CD8-positive, alpha-beta memory T cell (primary cell): ENCODE measurements at places on chromosomes 12 and 14. TPM values are rescaled to one million over a fixed set of nuclear protein-coding genes. Genes with fewer than 3 reads are reported as not detected.
A peak's percentile ranks its signal among the peaks of the same experiment; 100 is the strongest.

- no peaks in the 10 kb centered on the region for H3K27me3 ChIP-seq
- no peak overlapping the region for H3K4me3 ChIP-seq
Measured at GRCh38 chr12:4643747-4644146, 5.1 kb downstream of the AKAP3 start.

DNA sequence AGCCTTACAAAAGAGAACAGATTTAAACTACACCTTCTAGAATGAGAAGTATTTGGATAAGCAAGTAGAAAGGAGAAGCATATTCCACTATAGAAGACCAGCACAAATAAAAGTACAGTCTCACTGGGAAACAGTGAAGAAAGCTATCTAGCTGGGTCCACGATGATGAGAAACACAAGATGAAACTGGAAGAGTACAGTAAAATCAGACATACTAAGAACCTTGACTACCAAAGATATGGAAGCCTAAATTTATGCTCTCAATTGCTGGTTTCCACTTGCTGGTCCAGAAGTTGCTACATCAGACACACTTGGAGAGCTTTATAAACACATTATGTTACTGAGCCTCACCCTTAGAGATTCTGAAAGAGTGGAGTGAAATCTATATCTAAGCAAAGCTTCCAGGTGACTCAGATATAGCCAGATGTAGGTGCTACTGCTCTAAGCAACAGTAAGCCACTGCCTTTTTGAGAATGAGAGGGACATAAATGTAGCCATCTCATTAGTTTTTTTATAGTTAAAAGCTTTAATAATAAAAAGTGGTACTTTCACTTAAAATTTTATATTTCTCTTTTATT is 96.3 kb upstream of the BBS10 start:
- H3K4me3 ChIP-seq: no peak overlapping the region
- H3K4me1 ChIP-seq: peaks cover 4% of the 10 kb centered on the region
- H3K27me3 ChIP-seq: no peaks in the 10 kb centered on the region
- H3K27ac ChIP-seq: no peak overlapping the region

DNA sequence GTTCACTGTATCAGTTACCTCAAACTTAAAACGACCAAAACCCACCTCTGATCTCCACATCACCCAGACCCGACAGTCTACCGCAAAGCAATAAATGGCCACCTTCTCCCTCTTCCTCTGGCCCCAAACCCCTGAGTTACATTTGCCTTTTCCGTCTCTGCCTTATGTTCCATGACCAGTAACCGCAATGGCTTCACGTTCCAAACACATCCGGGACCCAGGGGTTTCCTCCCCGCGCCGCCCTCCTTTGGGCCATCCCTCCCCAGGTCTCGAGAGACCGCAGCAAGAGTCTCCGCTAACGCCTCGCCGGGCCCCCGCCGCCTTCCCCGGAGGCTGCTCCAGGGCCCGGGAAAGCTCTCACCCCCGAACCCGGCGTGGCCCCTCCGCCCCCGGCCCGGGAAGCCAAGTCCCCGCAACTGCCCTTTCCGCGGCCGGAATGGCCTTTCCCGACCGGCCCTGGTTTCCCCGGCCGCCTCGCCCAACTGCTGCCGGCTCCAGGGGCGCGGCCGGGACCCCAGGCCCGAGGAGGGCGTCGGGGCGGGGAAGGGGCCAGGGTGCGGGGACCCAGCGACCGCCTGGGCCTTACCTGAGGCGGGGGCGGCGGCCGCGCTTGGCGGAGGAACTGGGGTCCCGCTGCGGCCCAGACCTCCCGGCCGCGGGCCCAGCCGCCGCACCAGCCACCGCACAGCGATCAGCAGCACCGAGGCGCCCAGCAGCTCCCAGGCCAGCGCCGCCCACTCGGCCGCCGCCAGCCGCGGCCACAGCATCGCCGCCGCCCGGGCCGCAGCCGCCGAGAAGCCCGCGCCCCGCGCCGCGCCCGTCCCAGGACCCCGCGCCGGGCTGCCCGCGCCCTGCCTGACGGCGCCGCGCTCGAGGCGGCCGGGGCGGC is at the start of gene ANKLE2:
Gene ANKLE2 (minus strand): TSS at position 801 of the 889 bp plus-strand sequence. CDS start 34 bp downstream, at position 767.
- DNase-seq: peak; percentile 57
- H3K4me3 ChIP-seq: peak within 1 kb of the TSS; percentile 92
- peak within 1 kb of the TSS; percentile 79 for H3K27ac ChIP-seq
- peaks cover 3% of the 10 kb centered on the region for H3K36me3 ChIP-seq
- H3K4me1 ChIP-seq: peaks cover 20% of the 10 kb centered on the region

DNA sequence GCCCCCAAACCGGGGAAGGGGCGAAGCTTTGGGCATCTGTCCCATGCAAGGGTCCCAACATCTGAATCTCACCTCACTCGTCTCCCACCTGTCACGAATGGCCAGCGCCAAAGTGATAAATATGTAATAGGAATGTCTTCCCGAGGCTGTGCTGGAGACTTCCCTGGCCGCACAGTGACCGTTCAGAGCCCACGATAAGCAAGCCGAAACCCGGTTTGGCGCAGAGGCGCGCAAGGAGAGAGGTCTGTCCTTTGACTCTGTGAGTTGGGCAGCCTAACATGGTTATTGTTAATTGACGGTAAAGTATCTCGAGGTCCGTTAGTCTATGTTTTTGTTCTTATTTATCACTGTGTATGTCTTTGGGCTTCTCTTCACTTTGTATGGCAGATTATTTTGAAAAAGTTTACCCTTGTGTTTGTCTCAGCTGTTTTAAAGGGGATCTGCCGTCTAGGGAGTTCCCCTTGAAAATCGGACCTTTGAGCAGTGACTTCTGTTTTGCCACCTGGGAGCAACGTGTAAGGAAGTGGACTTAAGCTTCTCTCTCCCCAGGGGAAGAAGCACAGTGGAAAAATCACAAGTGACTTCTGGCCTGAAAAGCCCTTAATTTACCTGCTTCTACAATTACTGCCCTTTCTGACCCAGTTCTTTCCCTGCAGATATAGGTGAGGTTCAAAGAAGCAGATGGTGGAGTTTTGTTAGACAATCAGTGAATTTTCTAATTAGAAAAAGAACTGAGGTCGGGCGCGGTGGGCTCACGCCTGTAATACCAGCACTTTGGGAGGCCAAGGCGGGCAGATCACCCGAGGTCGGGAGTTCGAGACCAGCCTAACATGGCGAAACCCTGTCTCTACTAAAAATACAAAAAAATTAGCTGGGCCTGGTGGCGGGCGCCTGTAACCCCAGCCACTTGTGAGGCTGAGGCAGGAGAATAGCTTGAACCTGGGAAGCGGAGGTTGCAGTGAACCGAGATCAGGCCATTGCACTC is 1.1 kb upstream of the TM9SF1 start:
- no peak for DNase-seq
- H3K36me3 ChIP-seq: peaks cover 16% of the 10 kb centered on the region
- peak overlapping the region; percentile 100 for H3K27ac ChIP-seq
- peak overlapping the region; percentile 91 for H3K4me3 ChIP-seq
- no peaks in the 10 kb centered on the region for H3K27me3 ChIP-seq

- no peak for DNase-seq
- H3K4me1 ChIP-seq: peaks cover 52% of the 10 kb centered on the region
- H3K27ac ChIP-seq: no peak overlapping the region
- no peaks in the 10 kb centered on the region for H3K27me3 ChIP-seq
- no peak overlapping the region for H3K4me3 ChIP-seq
Measured at GRCh38 chr12:113093409-113094101, 37.0 kb downstream of the DTX1 start.

DNA sequence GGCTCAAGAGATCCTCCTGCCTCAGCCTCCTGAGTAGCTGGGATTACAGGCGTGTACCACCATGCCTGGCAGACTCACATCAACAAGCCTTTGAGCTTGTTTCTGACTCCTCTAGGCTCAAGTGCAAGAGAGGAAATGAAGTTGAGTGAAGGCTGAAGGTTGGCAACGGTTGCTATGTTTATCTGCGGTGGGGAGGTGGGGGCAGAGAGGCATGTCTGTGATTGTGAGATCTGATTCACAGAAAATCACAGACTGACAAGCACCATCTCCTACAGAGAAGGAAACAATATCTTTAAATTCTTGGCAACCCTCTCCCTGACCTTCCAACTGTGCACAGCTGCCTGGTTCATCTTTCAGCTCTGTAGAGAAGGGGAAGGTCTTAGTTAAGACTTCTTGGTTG is 22.1 kb upstream of the NINJ2 start:
- peaks cover 33% of the 10 kb centered on the region for H3K4me1 ChIP-seq
- peak; percentile 73 for DNase-seq
- H3K4me3 ChIP-seq: no peak overlapping the region

DNA sequence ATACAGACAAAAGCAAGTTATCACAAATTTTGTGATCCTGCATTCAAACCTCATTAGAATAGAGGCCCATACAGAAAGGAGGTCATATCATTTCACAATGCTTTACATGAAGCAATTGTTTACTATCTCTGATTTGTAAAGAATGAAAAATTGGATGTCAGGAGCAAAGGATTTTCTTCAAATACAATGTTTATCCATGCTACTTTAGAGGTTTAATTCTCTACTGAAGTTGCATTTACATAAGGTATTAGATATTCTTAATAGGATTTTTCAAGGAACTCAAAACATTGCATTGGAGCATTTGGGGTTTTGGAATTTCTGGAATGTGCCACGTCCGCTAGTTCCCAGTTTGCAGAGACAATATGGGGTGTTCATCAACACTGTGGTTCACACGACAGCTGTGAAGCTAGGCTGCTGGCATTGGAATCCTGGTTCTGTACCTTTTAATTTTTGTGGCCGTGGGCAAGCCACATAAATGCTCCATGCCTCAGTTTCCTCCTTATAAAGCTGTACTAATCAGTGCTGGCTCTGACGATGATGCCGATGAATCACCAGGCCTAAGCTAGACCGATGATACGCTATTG is 174.8 kb downstream of the APAF1 start:
- H3K4me3 ChIP-seq: no peak overlapping the region
- no peaks in the 10 kb centered on the region for H3K4me1 ChIP-seq
- no peak for DNase-seq
- H3K27ac ChIP-seq: no peak overlapping the region

- no peaks in the 10 kb centered on the region for H3K36me3 ChIP-seq
- H3K4me1 ChIP-seq: no peaks in the 10 kb centered on the region
- H3K27me3 ChIP-seq: no peaks in the 10 kb centered on the region
- no peak for DNase-seq
- H3K4me3 ChIP-seq: no peak overlapping the region
Measured at GRCh38 chr12:125089626-125090025, 24.4 kb downstream of the AACS start.

DNA sequence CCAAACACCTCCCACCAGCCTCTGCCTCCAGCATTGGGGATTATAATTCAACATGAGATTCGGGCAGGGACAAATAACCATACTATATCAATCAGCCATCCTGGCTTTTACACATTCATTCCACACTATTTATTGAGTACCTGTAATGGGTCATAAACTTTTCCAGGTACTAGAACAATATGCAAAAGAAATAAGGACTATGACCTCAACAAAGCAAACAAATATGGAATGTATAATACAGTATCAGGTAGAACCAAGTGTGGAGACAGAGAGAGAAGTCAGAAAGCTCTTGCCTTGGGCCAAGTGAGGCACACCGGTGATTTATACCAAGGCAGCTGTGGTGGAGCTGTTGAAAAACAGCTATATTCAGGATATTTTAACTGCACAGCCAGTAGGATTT is 116.3 kb downstream of the TSPAN8 start:
- H3K4me3 ChIP-seq: no peak overlapping the region
- no peaks in the 10 kb centered on the region for H3K4me1 ChIP-seq
- no peak overlapping the region for H3K27ac ChIP-seq
- no peak for DNase-seq
- H3K36me3 ChIP-seq: no peaks in the 10 kb centered on the region
- no peaks in the 10 kb centered on the region for H3K27me3 ChIP-seq

- DNase-seq: no peak
- H3K27me3 ChIP-seq: no peaks in the 10 kb centered on the region
- no peak overlapping the region for H3K27ac ChIP-seq
- no peaks in the 10 kb centered on the region for H3K36me3 ChIP-seq
- H3K4me3 ChIP-seq: no peak overlapping the region
Measured at GRCh38 chr14:34355584-34356263, 106.3 kb downstream of the SPTSSA start.

GRCh38 chr12:6635375-6635855 is 344 bp downstream of the LPAR5 start:
- no peaks in the 10 kb centered on the region for H3K36me3 ChIP-seq
- H3K27me3 ChIP-seq: no peaks in the 10 kb centered on the region
- DNase-seq: peak; percentile 86
- H3K27ac ChIP-seq: peak overlapping the region; percentile 67
- peaks cover 37% of the 10 kb centered on the region for H3K4me1 ChIP-seq
- peak overlapping the region; percentile 42 for H3K4me3 ChIP-seq

Gene RDH11
- total RNA-seq: 45.1 TPM

Gene TCL1B
- not detected for total RNA-seq

Gene ZNF891
- 2.0 TPM for total RNA-seq

Gene SOAT2
- total RNA-seq: 0.48 TPM
